ENCODE measurements at places on chromosomes 16 and 17.

- DNase-seq: no peak
Measured at GRCh38 chr17:27579304-27579703, 51.7 kb upstream of the LGALS9 start.

GRCh38 chr16:59330019-59330670 lies 596.0 kb upstream of the GOT2 start:
- DNase-seq: no peak

DNA sequence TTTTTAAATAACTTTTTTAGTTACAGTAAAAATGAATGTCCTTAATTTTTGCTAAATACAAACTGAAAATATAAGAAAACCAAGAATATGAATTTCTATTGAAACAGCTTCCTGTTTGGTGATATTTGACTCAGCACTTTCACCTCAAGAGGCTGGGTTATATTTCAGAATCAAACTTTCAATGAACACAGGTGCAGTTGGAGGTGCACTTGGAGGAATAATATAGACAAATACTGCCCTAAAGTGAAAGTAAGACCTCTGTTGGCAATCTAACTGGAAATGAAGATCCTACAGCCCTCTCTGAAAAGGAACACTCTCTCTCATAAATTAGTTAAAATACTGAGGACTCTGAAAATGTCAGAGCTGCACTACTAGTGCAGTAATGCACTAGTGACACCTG lies 106.2 kb downstream of the BRIP1 start:
- no peak for DNase-seq

DNA sequence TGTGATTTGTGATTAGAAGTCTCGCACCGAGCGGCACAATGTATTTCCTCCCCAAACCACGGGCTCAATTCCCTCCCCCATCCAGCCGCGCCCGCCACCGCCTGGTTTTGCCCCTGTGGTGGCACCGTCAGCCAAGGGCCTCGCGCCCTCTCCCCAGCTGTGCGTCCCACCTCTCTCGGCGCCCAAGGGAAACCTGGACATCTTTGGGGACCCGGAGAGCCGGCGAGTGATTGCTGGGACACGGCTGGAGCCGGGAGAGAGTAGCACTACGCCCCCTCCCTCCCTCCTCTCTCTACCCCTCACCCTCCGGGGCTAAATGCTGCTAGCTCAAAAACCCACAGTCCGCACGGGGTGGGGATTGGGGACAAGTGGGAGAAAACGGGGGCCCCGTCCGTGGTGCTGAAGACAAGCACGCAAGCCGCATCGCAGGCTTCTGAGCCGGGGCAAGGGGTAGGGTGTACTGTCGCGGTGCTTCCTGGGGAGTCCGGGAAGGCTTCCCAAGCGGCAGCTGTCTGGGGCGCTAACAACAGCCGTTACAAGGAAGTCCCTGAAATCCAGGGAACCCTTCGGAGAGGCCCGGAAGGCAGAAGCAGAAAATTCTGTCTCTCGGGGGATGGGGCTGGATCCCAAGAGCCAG lies 1.4 kb downstream of the CBLN1 start:
- DNase-seq: peak; percentile 48

DNA sequence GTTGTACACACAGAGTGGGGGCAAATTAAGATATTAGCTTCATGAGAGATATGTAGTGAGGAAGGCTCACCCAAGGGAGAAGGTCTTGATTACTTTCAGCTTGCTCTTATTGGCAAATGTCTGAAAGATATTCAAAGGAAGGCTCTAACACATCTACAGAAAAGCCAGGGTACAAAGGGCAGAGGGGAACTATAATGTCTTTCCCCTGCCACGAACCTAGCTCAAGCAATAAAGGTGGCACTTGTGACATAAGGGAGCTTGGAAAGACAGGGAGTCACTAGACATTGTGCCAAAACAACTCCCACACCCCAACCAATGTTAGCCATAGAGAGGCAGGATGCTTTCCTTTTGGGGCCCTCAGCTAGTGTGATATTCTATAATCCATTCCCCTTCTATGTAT lies 52.2 kb upstream of the SOX9 start:
- no peak for DNase-seq

DNA sequence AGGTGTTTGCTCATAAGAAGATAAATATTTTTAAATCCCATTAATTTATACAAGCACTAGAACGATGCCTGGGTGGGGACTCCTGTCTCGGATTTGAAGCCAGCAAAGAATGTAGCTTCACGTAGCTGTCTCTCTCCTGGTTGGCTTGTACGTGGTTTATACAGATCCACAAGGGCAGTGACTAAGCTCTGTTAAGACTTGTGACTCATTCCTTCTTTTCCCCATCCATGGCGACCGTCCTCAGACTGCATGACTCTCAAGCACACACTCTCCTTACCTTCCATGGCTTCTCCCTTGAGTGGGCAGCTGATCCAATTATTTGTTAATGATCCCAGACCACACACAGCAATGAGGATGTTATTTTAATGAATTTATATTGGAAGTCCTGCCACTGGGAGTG lies 679.7 kb upstream of the SOX9 start:
- DNase-seq: no peak

DNA sequence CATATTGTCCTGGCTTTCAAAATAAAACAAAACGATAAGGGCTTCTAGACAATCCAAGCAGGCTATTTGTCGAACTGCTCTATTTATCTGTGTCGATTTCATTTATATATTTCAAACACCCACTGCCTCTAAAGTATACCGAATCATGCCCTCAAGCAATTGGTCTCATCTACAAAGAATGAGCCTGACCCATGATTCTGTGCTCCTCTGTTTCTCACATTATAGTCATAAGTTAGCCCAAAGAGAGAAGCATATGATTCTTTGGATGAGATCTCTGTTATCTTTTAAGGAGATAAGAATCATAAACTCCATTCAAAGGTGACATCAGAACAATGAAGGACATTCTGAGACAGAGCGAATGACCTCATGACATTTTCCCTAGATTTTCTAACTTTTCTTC lies 191.1 kb downstream of the MAP2K6 start:
- no peak for DNase-seq

DNA sequence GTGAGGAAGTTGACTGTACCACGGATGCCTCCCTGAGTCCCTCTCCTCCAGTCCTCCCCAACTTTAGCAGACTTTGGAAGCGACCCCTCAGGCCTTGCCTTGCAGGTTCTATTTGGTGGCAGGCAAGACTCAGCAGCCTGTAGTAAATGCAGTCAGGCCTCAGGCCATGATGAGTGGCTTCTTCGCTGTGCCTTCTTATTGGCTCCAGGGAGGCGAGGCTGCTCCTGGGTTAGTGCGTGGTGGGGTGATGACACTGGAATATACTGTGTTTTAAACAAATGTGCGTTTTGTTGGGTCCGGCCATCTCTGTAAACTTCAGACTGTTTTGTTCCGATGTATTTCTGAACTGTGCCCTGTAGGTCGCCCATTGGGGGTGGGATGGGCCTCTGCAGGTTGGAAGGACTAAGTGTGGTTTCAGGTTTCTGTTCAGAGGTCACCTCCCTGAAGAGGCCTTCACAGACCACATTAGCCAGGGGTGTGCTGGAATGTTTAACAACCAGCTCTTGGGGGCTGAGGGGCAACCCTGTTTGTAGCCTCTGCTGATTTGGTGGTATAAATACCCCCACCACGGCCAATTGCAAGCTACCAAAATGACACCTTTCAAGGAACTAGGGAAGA lies 62.5 kb downstream of the CYLD start:
- no peak for DNase-seq

DNA sequence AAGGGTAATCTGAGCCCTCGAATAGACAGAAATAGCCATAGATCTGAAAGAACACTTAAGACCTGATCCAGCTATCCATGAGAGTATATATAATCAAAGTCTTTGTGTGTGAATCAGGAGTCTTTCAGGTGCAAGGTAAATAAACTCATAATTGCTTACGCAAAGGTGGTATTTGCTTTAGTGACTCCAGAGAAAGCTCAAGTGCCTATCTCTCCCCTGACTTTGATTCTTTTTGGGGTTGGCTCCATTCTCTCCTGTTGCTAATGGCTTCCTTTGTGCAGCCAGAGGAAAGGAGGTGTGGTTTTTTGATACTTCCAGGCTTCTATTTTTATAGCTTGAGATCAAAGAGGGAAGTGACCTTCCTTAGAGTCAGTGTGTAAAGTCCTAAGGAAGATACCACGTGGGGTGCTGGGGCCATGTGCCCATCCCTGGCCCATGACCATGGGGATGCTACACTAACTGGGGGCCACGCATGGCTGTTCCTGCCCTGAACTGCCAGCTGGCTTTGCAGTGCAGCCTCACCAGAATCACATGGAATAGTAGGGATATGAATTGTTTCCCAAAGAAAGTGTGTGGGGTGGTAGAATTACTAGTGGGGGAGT lies 45.8 kb downstream of the TENT4B start:
- no peak for DNase-seq

DNA sequence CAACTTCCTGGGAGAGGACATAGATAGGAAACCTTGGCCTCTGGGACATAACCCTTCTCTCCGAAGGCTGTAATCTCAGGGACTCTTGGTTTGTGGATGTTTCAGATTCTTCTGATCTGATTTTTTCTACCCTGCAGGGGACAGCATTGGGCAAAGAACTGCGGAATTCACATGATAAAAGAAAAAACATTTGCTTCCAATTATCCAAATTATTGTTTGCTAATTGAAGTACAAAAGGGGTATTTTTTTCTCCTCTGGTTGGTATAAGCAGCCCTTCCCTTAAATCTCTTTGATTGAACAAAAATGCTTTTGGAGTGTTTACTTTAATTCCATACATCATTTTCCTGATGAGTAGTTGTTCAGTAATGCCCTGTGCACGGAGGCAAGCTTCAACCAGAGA lies 251.7 kb upstream of the IRX3 start:
- no peak for DNase-seq

GRCh38 chr16:69941251-69942098 lies 9.7 kb upstream of the CLEC18A start:
- DNase-seq: no peak

GRCh38 chr17:73211745-73212144 lies 18.9 kb downstream of the COG1 start:
- no peak for DNase-seq

DNA sequence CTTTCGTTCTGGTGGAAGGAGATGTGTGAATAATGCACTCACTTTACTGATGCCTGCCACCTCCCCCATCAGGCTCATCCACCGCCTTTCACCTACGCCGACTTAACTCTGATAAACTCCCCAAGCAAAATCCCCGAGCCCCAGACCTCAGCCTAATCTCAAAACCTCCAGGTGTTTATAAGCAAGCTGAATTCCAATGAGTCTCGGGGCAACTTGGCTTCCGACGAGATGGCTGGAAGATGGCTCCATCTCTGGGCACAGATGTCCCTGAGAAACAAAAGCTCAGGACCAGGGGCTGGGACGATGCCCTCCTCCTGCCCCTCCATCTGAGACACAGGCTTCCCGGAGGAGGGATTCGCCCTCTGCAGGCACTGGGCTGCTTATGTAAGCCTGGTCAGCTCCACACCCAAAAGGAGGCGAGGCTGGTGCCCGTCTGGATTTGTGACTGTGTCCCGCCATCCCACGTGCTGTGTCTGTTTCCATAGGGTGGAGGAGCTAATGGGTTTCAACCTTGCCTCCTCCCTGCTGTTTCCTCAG lies 386.4 kb upstream of the TNRC6C start:
- no peak for DNase-seq

DNA sequence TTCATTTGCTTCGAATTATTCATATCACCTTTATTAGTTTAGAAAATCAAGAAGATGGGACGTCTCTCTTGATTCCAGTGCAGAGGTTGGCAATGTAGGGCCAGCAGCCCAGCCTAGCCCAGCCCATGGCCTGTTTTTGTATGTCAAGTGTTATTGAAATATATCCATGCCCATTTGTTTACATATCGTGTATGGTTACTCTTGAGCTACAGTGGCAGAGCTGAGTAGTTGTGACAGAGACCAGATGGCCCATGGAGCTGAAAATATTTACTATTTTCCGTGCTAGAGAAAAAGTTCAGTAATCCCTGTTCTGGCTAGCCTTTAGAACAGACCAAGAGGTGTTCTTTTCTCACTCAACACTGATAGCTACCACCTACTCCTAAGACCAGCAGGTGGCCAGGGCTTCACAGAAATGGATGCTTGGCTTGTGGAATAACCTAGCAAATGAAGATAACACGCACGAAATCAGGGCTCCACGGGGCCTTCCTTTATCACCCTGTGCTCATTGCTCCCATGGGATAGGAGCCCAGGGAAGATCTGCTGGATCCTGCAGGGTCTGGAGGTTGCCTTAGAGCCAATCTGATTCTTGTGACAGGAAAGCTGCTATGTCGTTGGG lies 123.2 kb upstream of the ANKFN1 start:
- DNase-seq: peak; percentile 80

DNA sequence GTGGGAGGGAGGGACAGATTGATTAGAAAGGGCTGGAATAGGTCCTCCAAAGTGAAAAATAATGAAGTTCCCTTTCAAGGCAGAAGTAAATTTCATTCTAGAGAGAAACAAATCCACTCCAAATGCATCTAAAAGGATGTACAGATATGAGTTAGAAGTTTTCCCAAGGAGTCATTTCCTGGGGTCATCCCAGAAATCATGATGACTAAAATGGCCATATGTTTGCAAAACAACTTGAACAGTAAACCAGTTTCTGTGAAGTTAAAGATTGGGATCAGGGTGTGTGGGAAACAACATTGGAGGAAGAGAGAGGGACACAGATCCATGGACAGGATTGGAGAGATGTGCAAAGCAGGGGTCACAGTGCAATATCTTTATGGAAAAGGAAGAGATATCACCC lies 32.5 kb upstream of the ARHGAP44 start:
- no peak for DNase-seq

DNA sequence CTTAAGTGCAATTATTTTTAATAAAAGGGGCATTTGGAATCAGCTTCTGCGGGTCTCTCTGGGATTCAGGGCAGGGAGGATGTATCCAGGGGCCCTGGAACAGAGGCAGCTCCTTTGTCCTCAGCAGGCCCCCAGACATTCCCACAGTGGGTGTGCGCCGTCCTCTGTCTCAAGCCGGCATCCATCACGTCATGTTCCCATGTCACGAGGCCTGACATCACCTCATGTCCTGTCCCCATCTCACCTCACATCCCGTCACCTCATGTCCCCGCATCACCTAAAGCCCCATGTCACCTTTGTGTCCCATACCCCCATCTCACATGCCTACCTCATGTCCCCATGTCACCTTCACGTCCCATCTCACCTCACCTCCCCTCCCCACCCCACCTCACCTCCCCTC lies 18.5 kb downstream of the GAA start:
- no peak for DNase-seq

DNA sequence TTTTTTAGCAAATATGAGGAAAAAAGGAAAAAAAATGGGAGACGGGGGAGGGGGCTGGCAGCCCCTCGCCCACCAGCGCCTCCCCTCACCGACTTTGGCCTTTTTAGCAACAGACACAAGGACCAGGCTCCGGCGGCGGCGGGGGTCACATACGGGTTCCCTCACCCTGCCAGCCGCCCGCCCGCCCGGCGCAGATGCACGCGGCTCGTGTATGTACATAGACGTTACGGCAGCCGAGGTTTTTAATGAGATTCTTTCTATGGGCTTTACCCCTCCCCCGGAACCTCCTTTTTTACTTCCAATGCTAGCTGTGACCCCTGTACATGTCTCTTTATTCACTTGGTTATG lies 1.2 kb upstream of the TMEM88 start:
- no peak for DNase-seq

- DNase-seq: peak; percentile 60
Measured at GRCh38 chr17:35612924-35613521, 25.9 kb downstream of the AP2B1 start.

- no peak for DNase-seq
Measured at GRCh38 chr16:19497176-19497575, 24.7 kb downstream of the GDE1 start.
